Activated CD4-positive, alpha-beta T cell treated with anti-CD3 and anti-CD28 coated beads, Interleukin-2, amount 10 ng/mL, durations not matched to agents 24 days and 14 days (primary cell): ENCODE measurements at places on chromosomes 16 and 17.

- H3K27me3 ChIP-seq = peaks cover 4% of the 10 kb centered on the region
- peak overlapping the region; percentile 97 for H3K4me3 ChIP-seq
- peaks cover 8% of the 10 kb centered on the region for H3K36me3 ChIP-seq
- peak; percentile 72 for DNase-seq
- H3K4me1 ChIP-seq = peaks cover 83% of the 10 kb centered on the region
Observed at GRCh38 chr17:40320756-40321523, 12.0 kb downstream of the RARA start.

DNA sequence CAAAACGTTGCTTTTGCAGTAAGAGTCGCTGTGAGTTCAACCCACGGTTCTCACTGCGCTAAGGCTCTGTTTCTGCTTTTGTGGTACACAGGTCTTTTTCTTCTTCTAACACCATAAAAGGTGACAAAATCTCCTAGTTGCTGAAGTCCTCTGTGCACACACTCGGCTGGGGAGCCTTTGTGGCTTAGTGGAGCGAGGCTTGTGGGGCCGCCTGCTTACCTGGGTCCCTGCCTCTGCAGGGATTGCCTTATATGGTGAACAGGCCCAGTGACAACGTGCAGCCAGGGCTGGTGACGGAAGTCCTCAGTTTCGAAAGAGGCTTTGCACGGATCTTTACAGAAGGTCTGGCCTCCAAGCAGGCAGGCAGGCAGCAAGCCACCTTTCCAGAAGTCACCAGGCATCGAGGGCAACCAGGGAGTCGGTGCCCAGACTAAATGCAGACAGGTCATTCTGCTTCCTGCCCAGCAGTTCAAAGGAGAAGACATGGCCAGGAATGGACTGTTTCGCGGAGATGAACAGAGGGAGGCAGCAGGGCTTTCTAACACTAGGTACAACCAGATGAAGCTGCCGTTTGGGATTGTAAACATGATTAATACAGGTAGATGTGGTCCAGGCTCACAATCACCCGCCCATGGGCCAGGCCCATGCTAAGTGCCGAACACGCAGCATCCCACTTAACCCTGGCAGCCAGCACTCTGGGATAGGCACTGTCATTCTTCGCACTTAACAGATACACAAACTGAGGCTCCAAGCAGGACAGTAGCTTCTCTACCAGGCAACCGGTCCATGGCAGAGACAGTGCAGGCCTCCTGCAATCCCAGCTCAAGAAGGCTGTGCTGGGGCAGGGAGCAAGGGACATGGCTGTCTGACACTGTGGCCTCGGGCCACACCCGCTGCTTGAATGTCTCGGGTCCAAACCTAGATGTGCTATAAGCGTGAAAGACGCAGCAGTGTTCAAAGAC is 10.7 kb upstream of the MEAK7 start:
- H3K27ac ChIP-seq = peak overlapping the region; percentile 97
- no peaks in the 10 kb centered on the region for H3K27me3 ChIP-seq
- H3K36me3 ChIP-seq = peaks cover 17% of the 10 kb centered on the region
- DNase-seq = peak; percentile 96
- H3K4me3 ChIP-seq = peak overlapping the region; percentile 74

GRCh38 chr17:65750631-65751115 is 189.2 kb upstream of the AXIN2 start:
- no peak overlapping the region for H3K4me3 ChIP-seq
- peaks cover 8% of the 10 kb centered on the region for H3K4me1 ChIP-seq
- no peaks in the 10 kb centered on the region for H3K27me3 ChIP-seq
- H3K27ac ChIP-seq = no peak overlapping the region

- no peak overlapping the region for H3K4me3 ChIP-seq
- peaks cover 14% of the 10 kb centered on the region for H3K4me1 ChIP-seq
- peaks cover 7% of the 10 kb centered on the region for H3K36me3 ChIP-seq
- DNase-seq = peak; percentile 49
- H3K27ac ChIP-seq = no peak overlapping the region
Observed at GRCh38 chr17:47192554-47192953, 3.5 kb upstream of the CDC27 start.

DNA sequence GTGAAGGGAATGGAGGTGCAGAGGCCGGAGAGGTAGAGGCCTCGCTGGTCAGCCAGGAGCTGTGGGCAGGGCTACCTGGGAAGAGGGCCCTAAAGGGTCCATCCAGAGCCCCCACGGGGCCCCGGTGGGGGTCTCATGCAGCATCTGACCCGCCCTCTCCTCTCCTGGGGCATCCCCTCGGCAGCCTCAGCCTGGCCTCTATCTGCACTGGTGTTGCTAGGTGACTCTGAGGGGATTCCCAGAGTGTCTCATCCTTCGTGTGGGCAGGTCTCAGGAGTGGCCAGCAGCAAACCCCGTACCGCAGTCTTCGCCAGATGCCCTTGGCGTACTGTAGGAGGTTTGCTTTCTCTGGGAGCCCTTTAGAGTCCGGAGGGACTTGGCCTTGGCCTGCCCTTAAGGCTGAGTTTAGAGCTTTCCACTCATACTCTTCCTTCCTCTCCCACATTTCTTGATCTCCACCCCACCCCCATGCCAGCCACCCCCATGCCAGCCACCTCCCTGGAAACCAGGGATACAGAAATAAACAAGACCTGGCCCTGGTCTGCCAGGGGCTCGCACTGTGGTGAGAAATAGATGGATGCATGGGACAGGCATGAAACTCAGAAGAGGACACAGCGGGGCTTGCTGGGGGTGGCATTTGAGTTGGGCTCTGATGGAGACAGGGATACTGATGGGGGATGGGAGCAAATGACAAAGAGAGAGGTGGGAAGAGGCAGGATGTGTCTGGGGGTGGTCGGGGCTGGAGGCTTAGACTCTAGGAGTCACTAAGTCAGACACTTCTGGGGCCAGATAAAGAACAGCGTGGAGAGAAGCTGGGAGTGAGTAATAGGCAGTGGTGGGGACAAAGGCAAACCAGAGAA is 9.9 kb downstream of the SLC5A10 start:
- H3K4me3 ChIP-seq = no peak overlapping the region
- peaks cover 17% of the 10 kb centered on the region for H3K4me1 ChIP-seq
- H3K36me3 ChIP-seq = no peaks in the 10 kb centered on the region

DNA sequence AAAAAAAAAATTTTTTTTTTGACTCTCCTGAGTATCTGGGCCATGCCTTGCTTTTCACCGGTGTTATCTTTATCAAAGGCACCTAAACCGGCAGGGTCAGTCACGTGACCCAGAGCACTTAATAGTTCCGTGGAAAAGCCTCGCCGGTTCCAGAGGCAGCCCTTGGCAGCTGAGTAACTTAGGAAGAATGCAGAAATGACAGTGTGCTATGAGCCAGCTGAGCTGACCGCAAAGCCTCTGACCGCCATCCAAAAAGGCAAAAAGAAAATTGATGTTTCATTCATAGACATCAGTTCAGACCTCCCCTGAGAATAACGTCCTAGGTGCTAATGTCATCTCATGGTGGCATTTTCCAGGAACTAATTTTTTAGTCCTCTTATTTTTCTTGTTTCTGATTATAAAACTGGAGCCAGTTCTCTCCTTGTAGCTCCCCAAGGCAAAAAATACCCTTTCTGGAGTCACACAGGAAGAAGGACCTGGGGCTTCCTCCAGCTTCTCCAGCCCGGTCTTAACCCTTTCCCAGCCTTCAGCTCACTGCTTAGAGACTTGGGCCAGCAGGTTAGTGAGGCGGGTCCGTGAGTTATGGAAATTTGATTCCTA is 122.6 kb downstream of the SOCS1 start:
- peaks cover 42% of the 10 kb centered on the region for H3K36me3 ChIP-seq
- peak; percentile 67 for DNase-seq
- peak overlapping the region; percentile 8 for H3K27ac ChIP-seq
- H3K4me3 ChIP-seq = no peak overlapping the region
- H3K4me1 ChIP-seq = peaks cover 58% of the 10 kb centered on the region
- no peaks in the 10 kb centered on the region for H3K27me3 ChIP-seq

GRCh38 chr17:6162892-6163291 is 92.7 kb downstream of the WSCD1 start:
- H3K27ac ChIP-seq = no peak overlapping the region
- DNase-seq = no peak
- H3K27me3 ChIP-seq = no peaks in the 10 kb centered on the region
- no peak overlapping the region for H3K4me3 ChIP-seq

GRCh38 chr16:75011634-75012307 is 12.9 kb downstream of the ZNRF1 start:
- no peaks in the 10 kb centered on the region for H3K27me3 ChIP-seq
- peak; percentile 80 for DNase-seq
- peaks cover 37% of the 10 kb centered on the region for H3K4me1 ChIP-seq
- H3K4me3 ChIP-seq = peak overlapping the region; percentile 67

- H3K4me3 ChIP-seq = no peak within 1 kb of the TSS
- peak; percentile 72 for DNase-seq
- H3K4me1 ChIP-seq = peaks cover 20% of the 10 kb centered on the region
- H3K27ac ChIP-seq = peak within 1 kb of the TSS; percentile 86
- no peaks in the 10 kb centered on the region for H3K36me3 ChIP-seq
Observed at GRCh38 chr17:3557768-3558583, at the start of gene TRPV3. TRPV3 (minus strand) TSS chr17:3557812; CDS start chr17:3554850, 2,962 bp downstream.

DNA sequence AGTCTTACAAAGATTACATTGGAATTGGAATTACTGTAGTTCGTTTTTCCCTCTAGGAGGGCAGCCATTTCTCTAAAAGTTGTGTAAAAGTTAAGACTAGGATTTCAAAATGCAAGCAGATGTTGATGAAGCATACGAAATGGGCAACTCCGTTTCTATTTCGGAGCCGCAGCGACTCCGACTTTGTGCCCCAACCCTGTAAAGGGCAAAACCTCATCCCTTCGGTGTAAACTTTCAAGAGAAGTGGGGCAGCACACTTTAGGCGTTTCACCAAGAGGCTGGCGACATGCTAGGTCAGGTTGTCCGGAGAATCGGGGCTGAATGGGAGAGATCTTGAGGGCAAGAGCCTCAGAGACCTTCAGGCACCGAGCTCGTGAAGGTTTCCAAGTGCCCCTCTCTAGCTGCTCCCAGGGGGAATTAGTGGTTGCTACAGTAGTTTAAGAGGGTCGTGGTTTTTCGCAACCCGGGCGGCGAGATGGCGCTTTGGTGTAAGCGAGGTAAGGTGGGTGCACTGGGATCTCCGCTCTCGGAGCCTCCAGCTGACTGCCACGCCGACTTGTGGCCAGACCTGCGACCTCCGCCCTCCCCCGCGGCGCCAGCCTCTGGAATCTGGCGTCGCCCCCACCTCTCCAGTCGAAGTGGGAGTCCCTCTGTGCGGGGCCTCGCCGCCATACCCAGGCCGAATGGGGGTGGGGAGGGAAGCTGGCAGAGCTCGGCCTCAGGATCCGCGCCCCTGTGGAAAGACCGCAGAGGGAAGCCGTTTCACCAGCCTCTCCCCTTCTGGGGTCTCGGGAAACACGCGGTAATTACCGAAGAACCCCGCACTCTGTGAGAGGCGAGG is 1.0 kb upstream of the HEXIM2 start:
- H3K27me3 ChIP-seq = no peaks in the 10 kb centered on the region
- DNase-seq = peak; percentile 88
- H3K4me3 ChIP-seq = peak overlapping the region; percentile 99
- peak overlapping the region; percentile 98 for H3K27ac ChIP-seq

DNA sequence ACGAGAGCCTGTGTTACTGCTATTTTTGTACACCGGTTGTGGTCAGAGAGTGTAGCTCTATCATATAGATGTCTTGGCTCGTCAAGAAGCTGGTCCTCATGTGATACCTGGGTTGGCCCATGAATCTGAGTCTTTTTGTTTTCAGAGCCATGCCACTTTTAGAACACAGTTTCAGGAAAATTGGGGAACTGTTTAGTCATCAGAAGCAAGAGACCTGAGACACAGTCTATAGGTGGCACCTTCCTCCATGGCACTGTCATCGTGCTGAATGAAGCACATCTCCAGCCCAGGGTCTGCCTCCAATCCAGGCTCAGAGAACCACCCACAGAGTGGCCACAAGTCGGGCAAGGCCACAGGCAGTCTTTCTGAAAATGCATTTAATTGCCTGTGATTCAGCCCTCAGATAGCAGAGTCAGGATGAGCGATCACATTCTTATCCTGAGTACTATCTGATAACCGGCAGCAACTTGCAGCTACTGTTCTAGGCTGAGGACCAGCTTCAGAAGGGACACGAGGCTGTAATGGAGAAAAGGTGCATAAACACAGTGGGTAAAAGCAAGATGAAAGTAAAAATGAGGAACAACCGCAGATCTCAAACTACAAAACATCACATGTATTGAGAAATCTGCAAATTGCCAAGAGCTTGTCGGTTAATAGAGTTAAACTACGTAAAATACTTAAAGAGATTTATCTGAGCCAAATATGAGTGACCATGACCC is 14.2 kb upstream of the HAPSTR1 start:
- no peak for DNase-seq
- H3K4me3 ChIP-seq = peak overlapping the region; percentile 26
- peaks cover 15% of the 10 kb centered on the region for H3K36me3 ChIP-seq
- H3K4me1 ChIP-seq = peaks cover 36% of the 10 kb centered on the region

DNA sequence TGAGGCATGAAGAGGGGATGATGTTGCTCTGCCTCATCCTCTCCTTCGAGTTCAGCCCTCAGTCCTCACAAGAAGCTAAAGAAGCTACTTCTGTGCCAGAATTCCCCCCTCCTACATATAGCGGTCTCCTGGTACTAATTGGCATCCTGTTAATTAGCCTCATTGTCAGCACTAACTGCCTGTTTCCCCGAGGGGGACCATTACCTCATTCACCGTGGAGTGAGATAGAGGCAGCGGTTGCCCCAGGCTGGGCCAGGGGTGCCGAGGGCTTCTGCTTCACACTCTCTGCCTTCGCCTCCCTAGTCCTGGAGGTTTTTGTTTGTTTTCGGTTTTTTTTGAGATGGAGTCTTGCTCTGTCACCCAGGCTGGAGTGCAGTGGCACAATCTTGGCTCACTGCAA is 5.7 kb upstream of the MINK1 start:
- H3K4me1 ChIP-seq = no peaks in the 10 kb centered on the region
- H3K4me3 ChIP-seq = no peak overlapping the region
- H3K27me3 ChIP-seq = no peaks in the 10 kb centered on the region
- no peak overlapping the region for H3K27ac ChIP-seq
- no peaks in the 10 kb centered on the region for H3K36me3 ChIP-seq

- DNase-seq = peak; percentile 89
- no peaks in the 10 kb centered on the region for H3K36me3 ChIP-seq
- peaks cover 50% of the 10 kb centered on the region for H3K27me3 ChIP-seq
- peak overlapping the region; percentile 27 for H3K27ac ChIP-seq
- H3K4me3 ChIP-seq = peak overlapping the region; percentile 80
Observed at GRCh38 chr17:50199803-50200456, 1.5 kb downstream of the COL1A1 start.

DNA sequence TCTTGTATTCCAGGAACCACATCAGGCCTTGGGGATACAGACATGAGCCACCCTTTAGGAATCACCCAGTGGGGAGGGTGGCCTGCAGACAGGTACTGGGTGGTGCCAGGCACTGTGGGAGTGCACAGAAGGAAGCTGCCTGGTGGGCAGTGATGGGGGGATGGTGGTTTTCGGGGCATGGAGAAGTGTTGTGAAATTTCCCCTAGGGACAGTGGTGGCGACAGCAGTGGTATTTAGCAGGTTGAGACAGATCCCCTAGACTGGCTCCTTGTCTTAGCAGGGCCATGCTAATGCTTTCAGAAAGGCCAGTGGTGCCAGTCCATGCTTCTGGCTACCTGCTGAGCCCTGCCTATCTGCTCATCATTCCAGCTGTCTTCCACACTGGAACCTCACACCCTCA is 129.6 kb downstream of the SPACA3 start:
- H3K27ac ChIP-seq = no peak overlapping the region
- no peaks in the 10 kb centered on the region for H3K4me1 ChIP-seq
- H3K36me3 ChIP-seq = no peaks in the 10 kb centered on the region
- DNase-seq = no peak
- no peak overlapping the region for H3K4me3 ChIP-seq

- peaks cover 13% of the 10 kb centered on the region for H3K4me1 ChIP-seq
- no peak overlapping the region for H3K4me3 ChIP-seq
- H3K27me3 ChIP-seq = peaks cover 8% of the 10 kb centered on the region
- peak overlapping the region; percentile 82 for H3K27ac ChIP-seq
- DNase-seq = peak; percentile 63
Observed at GRCh38 chr17:7060165-7060891, 16.4 kb upstream of the SLC16A11 start.

GRCh38 chr16:88939972-88940861 is 36.8 kb downstream of the CBFA2T3 start:
- no peak for DNase-seq
- no peaks in the 10 kb centered on the region for H3K4me1 ChIP-seq
- H3K27ac ChIP-seq = no peak overlapping the region
- peaks cover 43% of the 10 kb centered on the region for H3K27me3 ChIP-seq
